ENCODE measurements at places on chromosomes 6 and 20.
A peak's percentile ranks its signal among the peaks of the same experiment; 100 is the strongest.

GRCh38 chr20:17314264-17314663, 87.4 kb downstream of the PCSK2 start:
- no peak for DNase-seq

- no peak for DNase-seq
These were observed 29.0 kb upstream of the TMEM244 start for GRCh38 chr6:129890164-129890563.

DNA sequence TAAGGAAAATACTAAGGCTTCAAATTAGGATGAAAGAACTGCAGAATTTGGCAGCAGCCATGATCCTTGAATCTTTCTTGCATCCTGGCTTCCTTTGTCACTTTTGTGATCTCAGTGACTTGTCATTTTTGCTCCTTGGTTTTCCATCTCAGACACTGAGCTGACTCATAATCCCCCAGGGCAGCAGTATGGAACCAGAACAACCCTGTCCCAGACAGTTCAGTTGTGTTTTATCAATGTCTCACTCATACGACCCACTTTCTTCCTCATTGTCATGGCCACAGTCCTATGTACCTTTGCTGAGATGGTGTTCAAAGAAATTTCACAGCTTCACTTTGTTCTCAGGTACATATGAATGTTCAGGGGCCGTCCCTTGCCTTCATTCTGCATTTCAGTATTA, 488.5 kb upstream of the BTBD3 start:
- no peak for DNase-seq

GRCh38 chr6:2542858-2543218, 207.9 kb downstream of the MYLK4 start:
- DNase-seq: no peak

- no peak for DNase-seq
These were observed 753.1 kb downstream of the MAFB start for GRCh38 chr20:39935901-39936300.

- peak; percentile 46 for DNase-seq
These were observed 1.1 kb upstream of the RPS12 start for GRCh38 chr6:132813173-132813856.

GRCh38 chr6:32096394-32097258, 12.5 kb downstream of the TNXB start:
- no peak for DNase-seq

- no peak for DNase-seq
These were observed 95.3 kb upstream of the SNX9 start for GRCh38 chr6:157727629-157728182.

DNA sequence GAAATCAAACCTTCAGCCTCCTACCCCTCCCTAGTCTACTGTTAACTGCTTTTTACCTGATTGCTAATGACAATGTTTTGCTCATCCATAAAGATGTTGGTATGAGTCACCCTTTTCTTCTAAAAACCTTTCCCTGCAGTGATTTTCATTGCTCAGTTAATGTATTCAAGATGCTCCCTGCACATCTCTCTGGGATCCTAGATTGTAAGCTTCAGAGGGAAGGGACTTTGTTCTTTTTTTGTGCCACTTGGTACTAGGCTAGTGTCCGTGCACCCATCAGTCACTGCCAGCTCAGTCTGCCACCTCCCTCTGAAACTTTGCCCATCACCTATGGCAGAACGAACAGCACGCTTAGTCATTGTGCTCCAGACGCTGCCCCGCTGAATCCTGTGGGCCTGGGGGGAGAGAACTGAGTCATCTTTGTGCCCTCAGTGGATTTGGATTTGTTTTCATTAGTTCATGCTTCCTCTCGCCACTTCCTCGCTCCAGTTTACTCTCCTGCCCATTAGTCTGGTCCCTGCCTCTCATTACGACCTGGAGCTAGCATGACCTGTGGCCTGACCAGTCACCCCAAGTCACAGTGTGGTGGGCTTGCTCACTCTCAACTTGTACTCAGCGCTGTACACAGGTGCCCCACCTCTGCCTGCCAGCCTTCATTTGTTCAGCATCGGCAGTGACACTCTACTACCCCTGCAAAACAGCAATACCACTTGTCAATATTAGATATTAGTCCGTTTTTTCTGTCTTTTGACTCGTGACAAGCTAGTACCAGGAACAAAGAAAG, 78.0 kb upstream of the TMEM181 start:
- no peak for DNase-seq

GRCh38 chr6:40779409-40779808, 192.2 kb upstream of the LRFN2 start:
- no peak for DNase-seq

- no peak for DNase-seq
These were observed 48.7 kb downstream of the TSHZ2 start for GRCh38 chr20:53020834-53021233.

GRCh38 chr20:47042464-47042863, 147.8 kb downstream of the EYA2 start:
- DNase-seq: no peak

- DNase-seq: no peak
These were observed 182.7 kb downstream of the TFAP2B start for GRCh38 chr6:51001399-51001798.

DNA sequence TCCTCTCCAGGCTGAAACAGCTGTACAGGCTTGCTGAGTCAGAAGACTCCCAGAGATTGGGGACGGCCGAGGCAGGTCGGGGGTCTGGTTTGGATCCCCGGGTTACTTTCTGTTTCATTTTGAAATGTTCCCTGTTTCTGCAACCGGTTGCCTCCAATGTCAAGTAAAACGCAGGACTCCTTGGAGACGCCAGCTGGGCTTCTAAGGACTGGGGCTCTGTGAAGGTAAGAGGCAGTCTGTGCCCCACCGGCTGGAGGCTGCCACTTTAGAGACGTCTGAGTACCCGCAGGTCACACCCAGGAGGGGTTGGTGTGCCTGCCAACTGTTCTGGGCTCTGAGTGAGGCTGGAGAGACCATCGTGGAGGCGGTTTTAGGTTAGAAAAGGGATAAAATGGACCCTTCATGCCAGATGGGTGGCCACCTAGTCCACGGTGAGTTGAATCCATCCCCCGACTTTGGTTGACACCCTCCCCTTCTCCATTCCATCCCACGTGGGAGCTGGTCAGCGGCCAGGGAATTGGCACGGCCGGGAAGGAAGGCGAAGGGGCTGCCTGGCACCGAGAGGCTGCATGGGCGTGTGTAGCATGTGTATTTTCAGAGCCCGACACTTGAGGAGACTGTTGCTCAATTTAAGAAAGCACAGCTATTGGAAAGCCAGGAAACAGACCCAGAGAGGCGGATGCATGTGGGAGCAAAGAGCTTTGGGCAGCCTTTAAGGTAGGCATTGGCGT, 240.9 kb downstream of the PHACTR1 start:
- DNase-seq: peak; percentile 54

- DNase-seq: no peak
These were observed 11.0 kb downstream of the SULF2 start for GRCh38 chr20:47774131-47774777.

GRCh38 chr6:11217360-11218101, 14.9 kb downstream of the NEDD9 start:
- DNase-seq: no peak

GRCh38 chr20:44157061-44157460, 29.9 kb downstream of the JPH2 start:
- no peak for DNase-seq

DNA sequence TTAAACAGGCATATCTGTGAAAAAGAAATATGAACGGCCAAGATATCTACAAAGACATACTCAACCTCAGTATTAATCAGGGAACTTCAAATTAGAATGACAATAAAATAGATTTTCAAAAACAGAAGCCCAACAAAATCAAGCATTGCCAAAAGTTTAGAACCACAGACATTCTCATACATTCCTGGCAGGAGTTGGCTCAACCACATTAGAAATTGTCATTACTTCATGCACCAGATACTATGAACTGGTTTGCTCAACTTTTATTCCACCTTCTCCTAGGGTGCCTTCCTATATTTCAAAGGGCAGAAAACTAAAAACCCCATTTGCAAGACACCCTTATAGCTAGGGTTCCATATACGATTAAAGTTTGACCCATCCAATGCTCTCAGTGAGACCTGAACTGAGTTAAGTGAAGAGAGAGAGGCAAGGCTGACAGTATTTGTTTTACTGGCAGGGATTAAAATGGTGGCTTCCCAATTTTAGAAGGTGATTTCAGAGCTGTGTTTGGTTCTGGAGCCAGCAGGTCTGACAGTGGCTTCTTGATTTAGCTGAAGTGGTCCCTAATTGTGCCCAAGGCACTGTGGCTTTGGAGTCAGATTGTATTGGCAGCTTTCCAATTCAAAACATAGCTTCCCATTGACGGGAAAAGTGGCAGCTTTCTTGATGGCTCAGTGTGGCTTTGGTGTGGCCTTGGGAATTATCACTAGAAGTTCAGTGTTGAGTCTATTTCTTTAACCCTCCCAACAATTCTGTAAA, 77.1 kb upstream of the CDYL start:
- DNase-seq: no peak

- no peak for DNase-seq
These were observed 11.8 kb downstream of the CFAP61 start for GRCh38 chr20:20063941-20064702.

DNA sequence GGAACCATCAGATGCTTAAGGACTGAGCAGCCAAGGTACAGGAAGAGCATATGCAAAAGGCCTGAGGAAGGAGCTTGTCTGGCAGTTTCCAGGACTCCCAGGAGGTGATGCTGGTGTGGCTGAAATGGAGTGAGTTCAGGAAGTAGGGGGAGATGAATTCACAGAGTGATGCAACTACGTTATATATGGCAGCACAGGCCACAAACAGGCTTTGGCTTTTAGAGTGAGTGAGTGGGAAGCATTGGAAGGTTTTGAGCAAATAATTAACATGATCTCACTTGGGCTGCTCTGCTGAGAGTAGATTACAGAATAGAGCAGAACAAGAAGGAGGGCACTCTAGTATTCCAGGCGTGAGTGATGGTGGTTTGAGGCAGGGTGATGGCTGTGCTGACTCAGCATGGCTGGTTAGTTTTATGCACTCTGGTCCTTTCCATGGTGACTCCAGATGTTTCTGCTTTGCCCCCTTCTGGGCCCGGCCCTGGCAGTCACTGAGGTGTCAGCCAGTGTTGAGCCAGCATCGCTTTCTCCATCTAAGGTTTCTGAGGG, 6.5 kb downstream of the BTN2A2 start:
- no peak for DNase-seq

DNA sequence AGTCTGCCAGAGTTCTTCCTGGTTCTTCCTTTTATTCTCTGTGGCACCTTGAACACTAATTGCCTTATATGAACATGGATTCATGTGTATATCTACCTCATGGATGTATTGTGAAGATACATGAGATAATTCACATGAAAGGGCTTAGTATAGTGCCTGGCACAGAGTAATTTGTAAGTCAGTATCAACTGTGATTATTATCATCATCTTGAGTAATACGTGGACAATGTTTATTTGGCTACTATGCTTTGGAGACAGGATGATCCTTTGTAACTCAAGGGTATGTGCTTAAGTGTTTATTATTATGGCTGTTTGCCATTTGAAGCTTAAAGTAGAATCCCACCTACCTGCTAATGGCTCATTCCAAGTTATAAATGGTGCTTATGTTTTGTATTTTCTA, 16.0 kb downstream of the DOP1A start:
- no peak for DNase-seq
